ENCODE measurements at places on chromosomes 6 and 20. TPM values are rescaled to one million over a fixed set of nuclear protein-coding genes. Genes with fewer than 3 reads are reported as not detected.

- H3K4me3 ChIP-seq = no peak overlapping the region
- no peaks in the 10 kb centered on the region for H3K36me3 ChIP-seq
- no peak overlapping the region for H3K27ac ChIP-seq
Observed at GRCh38 chr6:35183935-35184334, 29.8 kb upstream of the SCUBE3 start.

GRCh38 chr20:3733119-3733995 lies 872 bp downstream of the HSPA12B start:
- H3K27ac ChIP-seq = no peak overlapping the region
- H3K27me3 ChIP-seq = no peaks in the 10 kb centered on the region
- H3K4me1 ChIP-seq = no peaks in the 10 kb centered on the region
- H3K36me3 ChIP-seq = no peaks in the 10 kb centered on the region

DNA sequence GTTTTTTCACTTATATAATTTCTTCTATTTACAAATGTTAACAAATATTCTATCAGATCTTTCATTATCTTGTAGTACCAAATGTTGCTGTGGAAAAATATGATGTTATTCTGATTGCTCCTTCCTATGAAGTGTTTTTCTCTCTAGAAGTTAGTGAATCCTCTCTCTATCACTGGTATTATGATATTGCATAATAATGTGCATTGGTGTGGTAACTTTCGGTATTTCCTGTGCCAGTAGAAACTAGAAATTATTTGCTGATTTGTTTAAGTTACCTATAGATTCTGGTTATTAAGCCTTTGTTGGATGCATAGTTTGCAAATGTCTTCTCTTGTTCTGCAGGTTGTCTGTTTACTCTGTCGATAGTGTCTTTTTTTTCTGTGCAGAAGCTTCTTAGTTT lies 342.5 kb downstream of the CENPW start:
- no peaks in the 10 kb centered on the region for H3K27me3 ChIP-seq
- no peak for DNase-seq

DNA sequence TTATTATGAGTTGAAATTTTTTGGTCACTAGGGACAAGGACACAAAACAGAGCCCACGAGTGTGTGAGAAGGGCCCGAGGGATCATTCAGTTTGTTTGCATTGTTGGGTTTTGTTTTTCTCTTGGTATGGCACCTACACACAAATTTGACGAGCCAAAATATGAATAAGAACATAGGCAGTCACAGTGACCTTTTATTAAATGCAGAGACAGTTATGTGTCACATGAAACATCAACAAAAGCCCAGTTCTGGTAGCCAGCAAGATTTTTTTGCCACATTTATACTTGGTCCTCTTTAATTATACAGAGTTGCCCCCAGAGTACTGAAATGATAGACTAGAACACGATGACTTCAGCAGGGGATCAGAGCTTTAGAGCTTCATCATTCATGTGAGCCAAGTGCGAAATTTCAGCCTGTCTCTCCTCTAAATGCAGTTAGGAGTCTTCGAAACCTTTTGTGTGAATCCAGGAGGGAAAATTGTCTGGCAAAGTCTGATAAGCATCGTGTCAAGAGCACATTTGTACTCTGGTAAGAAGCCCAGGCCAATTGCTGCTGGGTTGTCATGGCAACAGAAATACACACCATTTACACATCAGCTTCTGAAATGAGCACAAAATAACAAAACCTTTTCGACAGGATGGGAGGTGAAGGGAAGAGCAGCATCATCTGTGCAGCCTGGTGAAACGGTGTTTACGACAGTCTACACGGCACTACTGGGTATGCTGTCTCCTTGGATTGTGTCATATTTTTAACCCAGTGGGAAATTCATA lies 79.2 kb upstream of the RIPOR2 start:
- no peaks in the 10 kb centered on the region for H3K27me3 ChIP-seq
- H3K4me3 ChIP-seq = no peak overlapping the region
- no peak overlapping the region for H3K27ac ChIP-seq

GRCh38 chr6:105594821-105595220 lies 191.9 kb upstream of the PREP start:
- H3K27me3 ChIP-seq = no peaks in the 10 kb centered on the region
- H3K4me1 ChIP-seq = peaks cover 15% of the 10 kb centered on the region
- H3K36me3 ChIP-seq = no peaks in the 10 kb centered on the region
- no peak for DNase-seq

The HSP90AB1 gene
- total RNA-seq = 650 TPM

The PTCHD4 gene
- total RNA-seq = 1.0 TPM

The ARMH2 gene
- total RNA-seq = not detected

The BTN1A1 gene
- total RNA-seq = 0.23 TPM

The HMGN3 gene
- 65.2 TPM for total RNA-seq

The KHDRBS2 gene
- 0.91 TPM for total RNA-seq
